ENCODE measurements at places on chromosomes 11 and 22. TPM values are rescaled to one million over a fixed set of nuclear protein-coding genes. Genes with fewer than 3 reads are reported as not detected.

DNA sequence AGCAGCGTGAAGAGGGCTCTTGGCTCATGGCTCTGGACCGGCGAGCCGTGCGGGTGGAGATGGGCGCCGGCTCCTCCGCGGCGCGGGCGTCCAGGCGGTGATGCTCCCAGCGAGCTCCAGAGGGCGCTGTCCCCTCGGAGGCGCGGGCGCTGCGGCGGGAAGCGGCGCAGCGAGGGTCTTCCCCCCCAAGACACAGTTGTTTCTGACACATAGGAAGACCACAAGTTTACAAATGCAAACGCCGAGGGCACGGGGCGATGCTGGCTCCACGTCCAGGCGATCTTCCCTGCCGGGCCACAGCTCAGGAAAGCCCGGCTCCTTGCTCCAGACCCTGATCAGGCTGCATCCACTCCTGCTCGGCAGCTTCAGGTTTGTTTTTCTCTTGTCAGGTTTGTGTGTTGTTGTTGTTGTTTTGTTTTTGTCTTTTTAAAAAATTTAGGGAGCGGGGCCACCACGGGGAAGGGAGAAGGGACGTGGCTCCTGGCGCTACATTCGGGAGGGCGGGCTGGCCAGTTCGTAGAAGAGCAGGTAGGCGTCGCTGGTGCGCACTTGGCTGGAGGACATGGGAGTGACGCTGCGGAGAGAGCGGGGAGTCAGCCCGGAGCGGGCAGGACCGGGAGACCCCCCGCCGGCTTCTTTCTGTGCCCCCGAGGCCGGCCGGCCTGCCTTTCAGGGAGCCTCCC lies 10.0 kb upstream of the MFRP start:
- no peak for DNase-seq

- DNase-seq: no peak
These were observed 6.8 kb upstream of the INSC start for GRCh38 chr11:15107730-15108515.

- no peak for DNase-seq
These were observed 509.9 kb upstream of the B3GAT1 start for GRCh38 chr11:134921938-134922337.

DNA sequence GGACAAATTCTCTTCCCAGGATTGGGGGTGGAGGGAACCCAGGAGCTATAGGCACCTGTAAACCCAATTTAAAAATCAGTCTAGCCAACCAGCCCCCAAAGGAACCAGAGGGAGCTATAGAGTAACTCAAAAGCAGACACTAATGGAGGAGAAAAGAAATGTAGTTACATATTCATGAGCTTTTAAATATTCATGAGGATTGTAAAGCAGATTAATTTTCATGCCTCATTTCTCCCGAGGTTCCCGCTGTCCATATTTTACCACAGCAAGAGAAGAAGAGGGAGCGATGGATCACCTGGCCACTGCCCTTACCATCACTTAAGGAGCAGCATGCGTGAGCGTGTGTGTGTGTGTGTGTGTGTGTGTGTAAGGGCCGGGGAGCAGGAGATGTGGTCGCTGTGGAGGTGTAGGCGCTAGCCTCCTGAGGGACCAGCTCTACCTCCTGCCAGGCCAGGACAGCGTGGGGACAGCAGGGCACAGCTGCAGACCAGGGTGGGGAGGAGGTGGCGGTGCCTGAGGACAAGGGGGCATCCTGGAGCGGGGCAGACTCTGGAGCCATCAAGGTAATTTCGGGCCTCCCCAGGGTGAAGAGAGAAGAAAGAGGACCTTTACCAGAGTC lies 100.7 kb upstream of the THY1 start:
- DNase-seq: no peak

The C22orf31 gene
- not detected for total RNA-seq

- no peak for DNase-seq
These were observed 4.8 kb upstream of the SLC39A13 start for GRCh38 chr11:47403571-47403970.

GRCh38 chr11:11717064-11717725 lies 95.4 kb upstream of the GALNT18 start:
- DNase-seq: no peak

GRCh38 chr11:61855939-61856680 lies 28.0 kb downstream of the FADS2 start:
- peak; percentile 22 for DNase-seq

DNA sequence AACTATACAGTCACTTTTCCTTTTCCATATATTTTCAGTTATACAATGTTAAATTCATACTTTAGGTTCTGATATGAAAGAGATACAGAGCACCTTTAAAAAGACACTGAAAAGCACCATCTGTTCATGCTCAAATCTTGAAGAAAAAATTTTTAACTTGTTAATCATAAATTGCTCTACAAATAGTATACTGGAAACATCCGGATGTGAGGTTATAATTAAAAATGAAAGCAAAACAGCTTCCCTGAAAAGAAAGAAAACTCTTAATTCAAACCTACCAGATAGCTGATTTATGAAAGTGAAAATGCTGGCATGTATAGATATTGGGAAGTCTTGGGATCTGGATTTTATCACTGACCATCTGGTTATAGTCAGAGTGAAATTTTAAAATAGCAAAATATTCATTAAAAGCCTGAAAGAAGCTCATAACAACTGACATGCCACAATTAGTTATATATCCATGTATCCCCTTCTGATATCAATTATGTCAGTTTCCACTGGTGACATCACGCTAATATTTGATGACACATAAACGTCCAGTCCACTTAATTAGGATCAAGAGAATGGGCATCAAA lies 740.0 kb downstream of the DLG2 start:
- DNase-seq: no peak

DNA sequence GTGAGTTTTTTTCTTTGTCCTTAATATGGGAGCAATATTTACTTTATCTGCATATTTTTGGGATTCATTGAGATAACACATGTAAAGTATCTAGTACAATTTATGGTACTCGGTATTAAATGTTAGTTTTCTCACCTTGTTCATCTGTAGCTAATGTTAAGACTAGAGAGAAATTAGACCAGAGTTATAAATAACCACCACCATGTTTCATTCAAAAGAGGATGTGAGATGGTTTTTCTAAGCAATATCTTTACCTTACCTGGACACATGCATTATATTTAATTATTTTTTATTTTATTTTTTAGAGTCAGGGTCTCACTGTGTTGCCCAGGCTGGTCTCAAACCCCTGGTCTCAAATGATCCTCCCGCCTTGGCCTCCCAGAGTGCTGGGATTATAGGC lies 18.4 kb downstream of the ARHGAP42 start:
- DNase-seq: no peak

GRCh38 chr11:78071717-78072116 lies 7.9 kb downstream of the NDUFC2 start:
- DNase-seq: no peak

The PLEKHA7 gene
- 0.03 TPM for total RNA-seq

The GRIK4 gene
- total RNA-seq: not detected

GRCh38 chr11:95337972-95338429 lies 107.0 kb upstream of the SESN3 start:
- no peak for DNase-seq

GRCh38 chr11:11332141-11332710 lies 20.8 kb downstream of the CSNK2A3 start:
- no peak for DNase-seq

DNA sequence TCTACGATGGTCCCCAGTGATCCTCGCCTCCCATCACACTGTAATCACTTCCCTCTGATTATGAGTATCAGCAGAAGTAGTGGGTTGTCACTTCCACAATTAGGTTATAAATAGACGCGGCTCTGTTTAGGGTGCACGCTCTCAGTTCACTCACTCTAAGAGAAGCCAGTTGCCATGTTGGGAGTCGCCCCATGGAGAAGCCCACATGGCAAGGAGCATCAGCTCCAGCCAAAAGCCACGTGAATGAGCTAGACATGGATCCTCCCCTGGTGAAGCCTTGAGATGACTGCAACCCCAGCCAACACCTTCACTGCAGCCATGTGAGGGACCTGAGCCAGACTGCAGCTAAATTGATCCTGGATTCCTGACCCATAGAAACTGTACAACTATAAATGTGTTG lies 26.4 kb upstream of the MYOD1 start:
- no peak for DNase-seq

GRCh38 chr11:67674442-67674871 lies at the start of gene ALDH3B2:
TSS of gene ALDH3B2 (minus strand) at chr11:67674623. CDS start at chr11:67666935, 7,688 bp downstream.
- no peak for DNase-seq

The BBOX1 gene
- not detected for total RNA-seq

The NXPE4 gene
- total RNA-seq: not detected

The GRIA4 gene
- total RNA-seq: not detected

- no peak for DNase-seq
These were observed 34.5 kb downstream of the C11orf65 start for GRCh38 chr11:108432783-108433182.

DNA sequence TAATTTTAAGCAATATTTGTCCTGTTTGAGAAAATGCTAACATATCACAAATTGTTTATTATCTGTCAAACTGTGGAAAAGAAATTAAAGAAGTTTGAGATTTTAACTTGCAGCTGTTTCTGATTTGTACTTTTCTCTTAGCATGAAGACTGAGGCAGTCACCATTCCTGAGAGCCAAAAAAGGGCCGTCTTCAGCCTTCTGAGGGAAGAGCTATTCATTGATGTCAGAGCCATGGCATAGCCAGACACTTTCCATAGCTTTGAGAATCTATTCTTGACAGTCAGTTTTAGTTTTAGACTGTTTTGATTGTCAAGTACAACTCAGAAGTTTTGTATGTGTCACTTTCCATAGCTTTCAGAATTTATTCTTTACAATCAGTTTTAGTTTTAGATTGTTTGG lies 32.1 kb downstream of the YAP1 start:
- DNase-seq: no peak

DNA sequence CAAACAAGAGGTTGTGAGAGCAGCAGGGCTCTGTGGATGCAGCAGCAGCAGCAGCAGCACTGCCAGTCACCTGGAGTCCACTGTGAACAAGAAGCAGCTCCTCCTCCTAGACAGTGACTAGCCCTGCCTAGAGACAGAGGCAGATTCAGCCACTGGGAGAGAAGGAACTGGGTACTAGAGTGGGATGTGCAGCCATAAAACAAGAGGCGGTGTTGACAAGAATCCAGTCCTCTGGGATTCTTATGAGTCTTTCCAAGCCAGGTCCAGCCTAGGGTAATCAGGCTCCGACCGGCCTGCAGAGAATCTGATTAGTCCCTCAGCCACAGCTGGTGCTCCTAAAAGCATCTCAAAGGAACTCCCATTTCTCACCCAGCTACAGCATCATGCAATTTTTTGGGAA lies 83.9 kb upstream of the USP47 start:
- DNase-seq: no peak

GRCh38 chr11:60145677-60146076 lies 37.2 kb downstream of the MS4A6A start:
- DNase-seq: no peak

The KRTAP5-10 gene
- not detected for total RNA-seq

The CCDC116 gene
- total RNA-seq: 0.38 TPM

DNA sequence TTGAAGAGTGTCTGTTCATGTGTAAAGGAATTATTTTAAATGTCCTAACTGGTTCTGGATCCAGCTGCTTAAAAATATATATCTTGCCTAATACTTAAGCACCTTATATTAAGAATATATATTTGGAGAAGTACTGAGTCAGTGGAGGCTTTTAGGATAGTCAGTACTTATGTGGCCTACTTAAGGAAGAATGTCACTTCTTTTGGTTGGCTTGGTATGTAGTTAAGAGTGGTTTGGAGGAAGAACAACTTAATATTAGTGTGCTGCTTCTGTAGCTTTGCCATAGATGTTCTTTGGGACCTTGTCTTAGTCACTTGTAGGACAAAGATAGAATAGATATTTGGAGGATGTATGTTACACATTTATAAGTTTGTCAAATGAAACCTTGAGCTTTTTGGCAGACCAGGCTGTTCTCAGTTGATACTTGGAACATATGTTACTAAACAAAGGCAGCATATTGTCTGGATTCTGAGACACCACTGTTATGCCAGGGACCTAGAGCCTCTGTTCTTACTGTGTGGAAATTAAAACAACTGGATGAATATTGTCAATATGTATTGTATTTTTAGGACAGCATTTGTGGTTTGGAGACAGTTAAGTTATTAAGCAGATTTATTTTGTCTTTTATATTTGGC lies 4.9 kb downstream of the HIPK3 start:
- no peak for DNase-seq

- no peak for DNase-seq
These were observed 98.7 kb downstream of the MORC2 start for GRCh38 chr22:30869667-30870395.

DNA sequence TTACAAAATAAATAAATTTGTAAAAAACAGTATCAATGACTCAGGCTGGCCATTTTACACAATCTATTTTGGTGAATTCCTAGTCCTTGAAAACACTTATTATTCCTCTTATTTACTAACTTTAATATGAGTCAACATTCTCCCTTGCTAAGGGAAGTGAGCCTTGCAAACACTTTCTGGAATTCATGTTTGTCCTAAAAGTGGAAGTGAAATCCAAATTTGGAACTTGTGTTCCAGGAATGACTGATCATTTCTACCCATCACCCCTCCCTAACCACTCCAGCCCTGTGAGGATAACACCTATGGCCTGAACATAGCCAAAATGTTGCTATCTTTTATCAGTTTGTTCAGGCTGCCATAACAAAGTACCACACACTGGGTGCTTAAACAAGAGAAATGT lies 83.1 kb downstream of the OR5AK2 start:
- DNase-seq: no peak

All from SJCRH30 (cell line).